ENCODE measurements at places on chromosomes 6 and 20.

GRCh38 chr20:8021541-8022269, 2.1 kb upstream of the TMX4 start:
- no peak for DNase-seq

DNA sequence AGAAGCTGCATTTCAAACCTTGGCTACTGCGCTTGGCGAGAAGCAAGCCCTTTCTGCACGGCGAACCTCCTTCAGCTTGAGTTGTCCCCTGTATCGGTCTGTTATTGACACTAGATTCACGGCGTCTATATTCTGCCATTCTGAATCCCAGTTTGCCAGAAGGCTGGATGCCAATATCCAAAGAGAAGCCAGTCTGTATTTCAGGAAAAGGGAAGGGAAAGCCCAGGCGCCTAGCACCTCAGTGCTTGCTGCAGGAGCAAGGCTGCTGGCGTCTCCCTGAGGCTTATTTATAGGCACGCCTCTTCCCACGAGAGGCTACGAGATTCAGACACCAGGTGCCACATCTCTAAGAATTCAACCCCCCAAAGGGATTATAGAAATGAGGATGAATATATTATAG, 89.6 kb upstream of the CDH4 start:
- no peak for DNase-seq

GRCh38 chr6:7218406-7218988, 94.5 kb downstream of the SSR1 start:
- peak; percentile 30 for DNase-seq

GRCh38 chr20:43723735-43724134, 3.1 kb downstream of the GTSF1L start:
- DNase-seq = no peak

GRCh38 chr6:37980222-37980595, 160.7 kb downstream of the ZFAND3 start:
- no peak for DNase-seq

GRCh38 chr6:43945768-43946080, 175.7 kb downstream of the VEGFA start:
- DNase-seq = no peak

- DNase-seq = no peak
Observed at GRCh38 chr20:52365688-52366087, 174.1 kb upstream of the ZFP64 start.

DNA sequence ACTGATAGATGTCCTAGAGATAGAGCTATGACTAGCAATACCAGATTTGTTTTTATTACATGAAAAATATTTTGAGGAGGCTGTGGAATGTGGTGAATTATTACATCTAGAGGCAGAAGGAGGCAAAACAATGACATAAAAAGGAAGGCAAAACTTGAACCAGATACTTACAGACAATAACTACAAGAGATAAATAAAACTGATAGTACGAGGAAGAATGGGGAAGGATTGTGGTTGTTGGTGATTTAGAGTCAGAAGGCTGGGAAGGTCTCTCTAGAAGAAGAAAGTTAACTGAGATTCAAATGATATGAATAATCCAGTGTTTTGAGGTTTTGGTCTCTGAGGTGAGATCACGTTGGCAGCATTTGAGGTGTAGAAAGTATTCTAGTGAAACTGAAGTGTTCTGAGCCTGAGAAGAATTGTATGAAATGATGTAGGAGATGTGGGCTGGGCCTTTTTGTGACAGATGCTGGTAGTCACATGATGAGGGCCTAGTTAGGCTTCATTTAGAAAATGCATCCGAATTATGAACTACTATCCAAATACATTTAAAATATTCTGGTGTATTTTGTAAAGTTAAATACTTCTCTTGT, 589.1 kb downstream of the EYS start:
- DNase-seq = no peak

GRCh38 chr6:133892813-133893691, 4.1 kb downstream of the TCF21 start:
- no peak for DNase-seq

GRCh38 chr6:99611148-99611547, 4.5 kb downstream of the PRDM13 start:
- no peak for DNase-seq

DNA sequence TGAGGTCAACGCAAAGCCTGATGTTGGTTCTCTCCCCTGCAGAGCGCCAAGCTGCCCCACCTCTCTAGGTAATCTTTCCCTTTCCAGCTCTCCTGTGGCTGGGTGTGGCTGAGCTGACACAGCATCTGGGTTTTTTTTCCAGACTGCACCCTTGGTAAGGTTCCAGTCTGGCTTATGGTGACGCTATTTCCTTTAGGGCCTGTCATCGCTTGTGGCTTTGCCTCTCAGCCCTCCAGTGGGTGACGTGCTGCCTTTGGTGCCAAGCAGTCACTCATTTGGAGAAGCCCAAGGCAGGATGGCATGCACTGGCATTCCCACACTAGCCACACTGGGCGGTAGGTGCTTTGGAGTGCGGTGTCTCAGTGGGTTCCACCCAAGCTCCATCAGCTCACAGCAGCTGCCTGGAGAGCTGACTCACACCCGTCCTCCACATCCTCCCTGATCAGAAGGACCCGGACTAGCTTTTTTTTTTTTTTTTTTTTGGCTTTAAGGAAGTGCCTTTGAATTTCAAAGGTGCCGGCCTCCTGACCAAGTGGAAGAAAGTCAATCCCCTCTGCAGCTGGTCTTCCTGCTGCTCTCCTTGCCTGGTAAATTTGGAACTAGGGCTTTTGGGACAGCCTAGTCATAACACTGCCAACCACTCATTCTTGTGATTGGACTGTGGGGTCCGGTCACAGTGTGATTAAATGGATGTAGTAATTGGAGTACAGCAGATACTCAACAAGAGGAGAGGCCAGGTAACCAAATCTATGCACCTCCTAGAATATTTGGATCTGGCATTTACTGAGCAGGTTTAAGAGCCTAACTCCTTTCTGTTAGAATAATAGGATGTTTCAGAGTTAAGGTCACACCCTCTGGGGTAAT, 153.6 kb downstream of the CD83 start:
- DNase-seq = peak; percentile 83

GRCh38 chr6:143759666-143760065, 81.9 kb downstream of the PHACTR2 start:
- DNase-seq = no peak

- DNase-seq = no peak
Observed at GRCh38 chr20:34246126-34246626, 5.0 kb downstream of the ASIP start.

- no peak for DNase-seq
Observed at GRCh38 chr6:38676236-38676973, 26.5 kb downstream of the GLO1 start.

DNA sequence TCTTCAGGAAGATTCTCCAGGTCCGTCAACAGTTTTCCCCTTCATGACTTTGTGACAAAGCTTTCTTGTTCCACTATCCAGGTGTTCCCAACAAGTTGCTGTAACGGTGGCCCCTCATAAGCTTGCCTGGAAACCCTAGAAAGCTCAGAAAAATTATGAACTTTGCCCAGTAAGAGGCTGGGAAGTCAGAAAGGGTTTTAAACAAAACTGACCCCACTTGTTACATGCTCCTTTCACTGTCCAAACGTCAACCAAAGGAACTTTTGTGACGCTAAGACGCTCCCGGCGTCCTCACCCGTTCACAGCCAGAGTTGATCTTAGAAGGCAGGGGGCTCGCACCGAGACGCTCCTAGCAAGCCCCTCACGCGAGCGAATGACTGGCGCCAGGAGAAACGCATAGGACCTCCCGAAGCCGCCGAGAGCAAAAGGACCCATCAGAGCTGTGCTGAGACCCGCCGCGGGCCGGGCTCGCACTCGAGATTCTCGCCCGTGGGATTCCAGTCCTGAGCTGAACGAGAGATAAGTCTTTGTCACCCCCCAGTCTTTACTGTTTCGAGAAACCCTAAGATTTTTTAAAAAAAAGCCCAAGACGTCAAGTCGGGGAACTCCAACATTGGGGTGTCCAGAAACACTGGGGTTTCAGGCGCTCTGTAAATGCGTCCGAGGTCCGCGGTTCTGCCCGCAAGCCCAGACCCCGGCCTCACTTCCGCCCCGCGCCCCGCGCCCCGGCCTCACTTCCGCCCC, 544 bp upstream of the ACAT2 start:
- DNase-seq = peak; percentile 21

- DNase-seq = no peak
Observed at GRCh38 chr20:550611-551010, 7.0 kb upstream of the CSNK2A1 start.

DNA sequence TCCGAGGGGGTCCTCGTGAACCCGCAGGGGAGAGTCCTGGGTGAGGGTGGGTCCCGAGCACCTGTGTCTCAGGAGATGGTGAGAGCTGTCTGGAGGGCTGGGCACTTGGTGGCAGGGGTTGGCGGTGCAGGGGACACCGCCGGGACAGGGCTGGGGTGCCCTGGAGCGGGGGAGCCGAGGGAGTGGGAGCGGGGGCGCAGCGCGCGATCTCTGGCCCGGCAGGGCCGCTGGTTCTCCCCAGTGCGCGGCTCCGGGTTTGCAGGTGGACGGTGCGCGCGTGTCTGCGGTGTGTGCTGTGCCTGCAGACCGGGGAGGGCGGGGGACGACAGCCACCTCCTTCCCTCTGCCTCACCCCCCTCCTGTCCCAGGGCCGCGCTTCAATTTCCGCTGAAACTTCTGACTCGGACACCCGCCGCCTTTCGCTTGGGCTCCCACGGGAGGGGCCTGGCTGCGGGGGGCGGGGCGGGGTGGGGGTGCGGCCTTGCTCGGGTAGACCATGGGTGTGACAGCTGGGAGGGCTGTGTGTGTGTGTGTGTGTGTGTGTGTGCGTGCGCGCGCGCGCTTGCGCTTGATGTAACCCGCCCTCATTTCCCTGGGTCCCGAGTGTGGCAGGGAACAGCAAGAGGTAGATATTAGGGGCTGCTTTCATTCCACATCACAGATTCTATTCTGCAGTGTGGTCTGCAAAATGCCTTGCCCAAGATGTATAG, 1.2 kb downstream of the TRIB3 start:
- DNase-seq = peak; percentile 76

GRCh38 chr20:44437497-44437896, 38.2 kb upstream of the TTPAL start:
- no peak for DNase-seq

DNA sequence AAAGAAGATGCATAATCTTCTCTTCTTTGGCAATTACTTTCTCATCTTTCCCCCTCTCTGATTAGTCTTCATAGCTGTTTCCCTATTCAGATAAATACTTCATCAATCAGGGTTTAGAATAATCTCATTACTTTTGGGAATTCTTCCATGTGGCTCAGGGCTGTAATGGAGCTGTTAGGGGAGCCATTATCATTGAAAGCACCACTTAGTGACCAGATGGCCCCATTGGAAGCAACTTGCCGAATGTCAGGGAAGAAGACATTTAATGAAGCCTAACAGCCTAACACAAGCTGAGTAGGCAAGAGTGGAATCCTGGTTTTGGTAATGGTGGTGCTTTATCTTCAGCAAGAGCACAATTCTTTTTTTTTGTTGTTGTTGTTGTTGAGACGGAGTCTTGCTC, 45.0 kb downstream of the TIAM2 start:
- DNase-seq = no peak

DNA sequence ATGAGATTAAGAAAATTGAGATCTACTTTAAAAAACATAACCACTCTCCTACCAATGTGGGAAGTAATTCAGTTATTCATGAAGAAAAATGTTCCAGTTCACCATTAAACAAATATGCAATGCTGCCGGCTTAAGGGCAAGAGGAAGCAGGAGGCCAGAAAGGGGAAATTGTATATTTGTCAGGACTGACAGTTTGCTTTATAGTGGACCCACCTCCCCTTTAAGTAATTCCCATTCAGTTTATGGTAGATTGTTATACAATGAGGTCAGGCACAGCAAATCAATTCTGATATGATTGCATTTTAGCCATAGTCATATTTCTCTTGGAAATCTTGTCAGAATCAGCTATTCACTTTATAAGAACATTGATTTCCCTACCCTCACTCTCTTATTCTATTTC, 547.8 kb downstream of the FRK start:
- no peak for DNase-seq

GRCh38 chr20:61042506-61043385, 209.3 kb upstream of the CDH4 start:
- no peak for DNase-seq

DNA sequence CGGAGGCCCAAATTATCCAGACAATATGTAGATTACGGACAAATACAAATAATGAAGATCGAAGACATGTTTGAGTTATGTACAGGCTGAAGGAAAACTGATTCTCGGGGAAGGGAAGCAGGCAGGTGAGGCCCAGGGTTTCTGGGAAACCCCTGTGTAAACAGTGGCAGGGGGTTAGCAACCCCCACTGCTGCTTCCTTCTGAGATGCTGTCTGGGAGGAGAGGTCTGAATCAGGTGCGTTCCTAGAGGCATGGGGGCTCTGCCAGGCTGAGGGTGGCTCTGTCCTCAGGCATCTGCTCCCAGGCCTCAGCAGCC, 7.2 kb upstream of the MDGA1 start:
- DNase-seq = no peak

DNA sequence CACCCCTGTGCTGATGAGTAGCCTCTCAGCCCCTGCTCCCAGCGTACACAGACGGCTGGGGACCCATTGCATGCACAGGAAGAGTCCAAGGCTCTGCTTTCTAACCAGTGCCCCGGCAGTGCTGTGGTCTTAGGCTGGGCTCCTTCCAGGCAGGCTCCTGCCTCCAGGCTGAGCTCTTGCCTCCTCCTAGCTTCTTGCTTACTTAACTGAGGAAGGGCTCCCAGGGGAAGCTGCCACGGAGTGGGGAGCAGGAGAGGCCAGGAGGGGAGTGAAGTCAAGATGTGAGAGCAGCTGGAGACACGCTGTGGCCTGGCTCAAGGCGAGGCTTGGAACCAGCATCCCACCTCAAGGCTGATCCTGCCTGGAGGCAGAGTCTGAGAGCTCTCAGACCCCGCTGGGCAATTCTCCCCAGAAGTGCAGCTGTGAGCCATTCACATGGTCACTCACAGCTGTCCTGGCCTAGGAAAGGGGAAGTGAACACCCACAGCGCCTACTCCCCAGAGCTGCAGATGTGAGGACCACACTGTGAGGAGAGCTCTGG, 141.0 kb downstream of the TBXT start:
- no peak for DNase-seq

GRCh38 chr20:45975686-45976085, 3.7 kb upstream of the ZNF335 start:
- DNase-seq = no peak

GRCh38 chr20:19495905-19496703, 262.0 kb upstream of the RIN2 start:
- DNase-seq = peak; percentile 76

- DNase-seq = no peak
Observed at GRCh38 chr20:51705400-51705799, 62.8 kb downstream of the ATP9A start.

DNA sequence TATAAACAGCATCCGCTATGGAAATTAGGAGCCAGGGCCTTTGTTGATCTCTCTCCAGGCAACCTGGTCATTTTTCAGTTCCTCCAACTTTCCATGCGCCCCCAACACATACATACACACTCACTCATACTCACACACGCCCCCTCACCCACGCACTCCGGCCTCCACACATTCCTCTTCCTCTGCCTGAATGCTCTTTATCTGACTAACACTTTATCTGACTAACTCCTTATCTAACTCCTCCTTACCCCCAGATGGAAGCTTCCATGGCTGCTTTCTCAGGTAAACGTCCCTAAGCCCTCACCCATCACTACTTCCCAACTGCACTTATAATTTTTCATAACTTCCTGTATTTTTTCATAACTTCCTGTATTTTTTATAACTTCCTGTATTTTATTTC, 17.4 kb downstream of the CASS4 start:
- peak; percentile 53 for DNase-seq

GRCh38 chr6:134295953-134296553, 21.9 kb downstream of the SGK1 start:
- peak; percentile 100 for DNase-seq

Measured in cardiac fibroblast (primary cell).